Activated CD4-positive, CD25-positive, alpha-beta regulatory T cell treated with anti-CD3 and anti-CD28 coated beads, Interleukin-2, amount 50 U/mL, for 24 hours (primary cell): ENCODE measurements at places on chromosomes 6 and 20.

GRCh38 chr20:47886454-47887041 lies 101.3 kb upstream of the SULF2 start:
- ATAC-seq: no peak

DNA sequence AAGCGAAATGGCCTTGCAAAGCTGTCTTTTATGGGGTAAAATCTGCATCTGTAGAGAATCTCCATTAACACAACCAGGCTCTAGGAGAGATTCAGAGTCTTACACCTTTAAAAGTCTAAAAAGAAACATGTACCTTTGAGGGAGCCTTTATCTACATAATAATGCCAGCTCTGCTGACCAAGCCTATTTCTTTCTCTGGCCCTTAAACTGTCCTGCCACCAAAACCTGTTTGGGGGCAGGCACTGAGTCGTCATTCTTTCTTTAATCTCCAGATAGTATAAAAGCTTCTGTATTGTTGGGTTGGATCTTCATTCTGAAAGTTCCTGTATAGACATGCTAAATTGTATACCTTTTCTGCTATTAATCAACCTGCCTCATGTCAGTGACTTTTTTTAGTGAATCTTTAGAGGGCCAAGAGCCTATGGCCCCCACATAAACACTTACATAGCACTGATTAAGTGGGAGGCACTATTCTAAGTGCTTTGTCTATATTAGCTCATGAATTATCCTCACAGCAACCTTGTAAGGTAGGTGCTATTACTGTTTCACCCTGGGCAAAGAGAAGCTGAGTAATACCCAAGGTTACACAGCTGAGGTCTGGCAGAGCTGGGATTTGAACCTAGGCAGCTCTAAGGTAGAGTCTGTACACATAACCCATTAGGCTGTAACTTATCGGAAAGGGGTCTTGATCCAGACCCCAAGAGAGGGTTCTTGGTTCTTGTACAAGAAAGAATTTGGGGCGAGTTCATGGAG lies 232.3 kb upstream of the DTNBP1 start:
- ATAC-seq: no peak

DNA sequence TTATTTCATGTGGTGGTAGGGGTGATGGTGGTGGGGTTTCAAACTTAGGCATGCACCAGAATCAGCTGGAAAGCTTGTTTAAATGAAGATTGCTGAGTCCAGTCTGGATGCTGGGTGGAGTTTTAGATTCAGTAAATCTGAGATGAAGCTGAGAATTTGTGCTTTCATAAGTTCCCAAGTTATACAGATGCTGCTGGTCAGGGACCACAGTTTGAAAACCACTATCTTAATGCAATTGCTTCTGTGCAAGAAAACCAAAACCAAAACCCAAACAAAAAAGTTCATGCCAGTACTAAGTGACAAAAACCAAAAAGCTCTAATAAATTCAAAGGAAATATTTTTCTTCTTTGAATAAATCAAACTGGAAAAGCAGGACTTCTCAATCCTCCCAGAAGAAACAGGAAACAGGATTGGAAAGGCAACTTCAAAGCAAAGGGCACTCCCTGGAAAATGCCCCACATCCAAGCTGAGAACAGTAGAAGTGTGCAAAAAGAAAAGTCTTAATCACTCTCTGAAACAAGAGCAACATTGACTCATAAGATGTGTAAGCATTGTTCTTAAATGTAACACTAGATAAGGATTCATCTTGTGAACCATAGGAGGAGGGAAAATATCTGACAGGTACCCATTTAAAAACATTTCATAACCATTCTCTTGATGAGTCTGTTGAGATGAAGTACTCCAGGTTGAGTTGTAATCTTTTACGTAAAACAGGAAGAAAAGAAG lies 481.5 kb upstream of the HSF2 start:
- ATAC-seq: no peak

DNA sequence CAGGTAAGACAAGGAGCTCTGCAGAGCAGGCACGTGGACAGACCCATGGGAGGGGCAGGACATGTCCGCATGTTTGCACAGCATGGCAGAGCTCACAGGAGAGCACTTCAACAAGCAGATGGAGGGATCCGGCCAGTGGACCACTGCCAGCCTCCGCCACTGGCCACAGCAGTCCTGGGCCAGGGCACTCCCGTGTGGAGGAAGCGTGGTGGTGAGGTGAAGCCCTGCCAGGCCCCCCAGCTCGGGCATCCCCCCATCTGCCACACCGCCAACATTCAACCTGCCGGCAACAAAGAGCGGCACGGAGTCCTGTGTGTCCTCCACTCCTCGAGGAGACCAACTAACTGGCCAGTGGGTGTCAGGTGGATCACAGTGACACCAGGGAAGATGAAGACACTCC lies 104.3 kb upstream of the AGPAT4 start:
- no peak for ATAC-seq

DNA sequence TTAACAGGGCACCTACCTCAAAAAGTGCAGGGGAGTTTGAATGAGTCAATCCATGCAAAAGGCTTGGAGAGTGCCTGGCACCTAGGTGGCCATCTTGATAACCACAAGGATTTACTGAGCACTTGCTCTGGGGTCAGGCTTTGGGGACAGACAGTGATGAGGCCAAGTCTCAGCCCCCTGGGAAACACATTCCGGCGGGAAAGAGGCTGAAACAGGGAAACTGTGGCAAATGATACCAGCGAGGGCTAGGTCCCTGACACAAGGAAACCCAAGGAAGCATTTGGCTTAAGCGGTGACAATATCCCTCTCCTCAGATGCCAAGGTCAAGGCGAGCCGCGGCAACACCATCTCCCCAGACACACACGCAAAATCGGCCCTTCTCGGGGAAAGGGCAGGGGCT lies 527 bp upstream of the DOK5 start:
- ATAC-seq: no peak
